Lower lobe of right lung (tissue), 2 donors: ENCODE measurements at places on chromosomes 2 and 18. TPM values are rescaled to one million over a fixed set of nuclear protein-coding genes. Genes with fewer than 3 reads are reported as not detected.

The CD8B gene
- 1.5 TPM for total RNA-seq

The CIAO1 gene
- 62.3 TPM for total RNA-seq

DNA sequence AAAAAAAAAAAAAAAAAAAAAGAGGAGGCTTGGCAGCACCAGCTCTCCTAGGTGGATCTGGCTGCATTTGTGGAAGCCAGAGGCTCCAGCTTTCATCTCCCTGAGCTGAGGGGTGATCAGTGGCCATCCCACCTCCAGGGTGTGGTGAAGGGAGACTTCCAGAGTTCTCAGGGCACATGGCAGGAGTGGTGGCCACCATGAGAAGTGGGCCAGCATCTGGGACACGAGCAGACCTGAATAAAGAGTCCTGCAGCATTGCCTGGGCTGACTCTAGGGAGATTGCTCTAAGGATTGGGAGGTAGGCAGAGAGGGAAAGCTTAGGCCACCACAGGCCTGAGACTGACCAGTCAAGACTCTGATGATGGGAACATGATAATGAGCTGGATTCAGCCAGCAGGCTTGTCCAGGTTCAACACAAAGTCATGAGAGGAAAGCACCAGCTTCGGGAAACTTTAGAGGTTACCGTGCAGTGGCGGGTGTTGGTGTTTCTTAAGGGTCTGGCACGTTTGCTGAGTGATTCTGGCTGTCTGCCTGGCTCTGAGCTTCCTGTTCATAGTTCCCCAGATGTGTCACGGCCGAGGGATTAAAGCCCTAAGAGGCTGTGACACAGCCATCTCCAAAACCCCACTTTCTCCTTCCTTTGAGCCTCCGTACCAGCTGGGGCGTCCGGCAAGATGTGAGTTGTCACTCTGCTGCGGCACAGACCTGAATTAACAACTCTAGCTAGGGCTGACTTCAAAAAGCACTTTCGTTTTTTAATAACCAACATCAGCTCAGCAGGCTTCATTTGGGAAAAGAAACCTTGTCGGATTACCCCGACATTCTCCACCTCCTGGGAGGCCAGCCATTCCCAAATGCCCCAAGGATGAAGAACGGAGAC, 38.3 kb upstream of the IL1R1 start:
- DNase-seq: peak; percentile 72
- no peaks in the 10 kb centered on the region for H3K36me3 ChIP-seq
- H3K27me3 ChIP-seq: no peaks in the 10 kb centered on the region
- H3K4me1 ChIP-seq: peaks cover 47% of the 10 kb centered on the region
- H3K4me3 ChIP-seq: peak overlapping the region; percentile 45

- H3K4me3 ChIP-seq: no peak overlapping the region
- H3K27ac ChIP-seq: no peak overlapping the region
- H3K27me3 ChIP-seq: no peaks in the 10 kb centered on the region
Measured at GRCh38 chr2:37890893-37891495, 34.1 kb upstream of the RMDN2 start.

GRCh38 chr2:143158551-143159485, 29.6 kb downstream of the ARHGAP15 start:
- no peaks in the 10 kb centered on the region for H3K36me3 ChIP-seq
- DNase-seq: no peak
- no peak overlapping the region for H3K27ac ChIP-seq
- H3K4me3 ChIP-seq: no peak overlapping the region

- no peaks in the 10 kb centered on the region for H3K4me1 ChIP-seq
- H3K27ac ChIP-seq: no peak overlapping the region
- no peaks in the 10 kb centered on the region for H3K36me3 ChIP-seq
- H3K27me3 ChIP-seq: no peaks in the 10 kb centered on the region
Measured at GRCh38 chr2:7887441-7887840, 794.4 kb upstream of the ID2 start.

DNA sequence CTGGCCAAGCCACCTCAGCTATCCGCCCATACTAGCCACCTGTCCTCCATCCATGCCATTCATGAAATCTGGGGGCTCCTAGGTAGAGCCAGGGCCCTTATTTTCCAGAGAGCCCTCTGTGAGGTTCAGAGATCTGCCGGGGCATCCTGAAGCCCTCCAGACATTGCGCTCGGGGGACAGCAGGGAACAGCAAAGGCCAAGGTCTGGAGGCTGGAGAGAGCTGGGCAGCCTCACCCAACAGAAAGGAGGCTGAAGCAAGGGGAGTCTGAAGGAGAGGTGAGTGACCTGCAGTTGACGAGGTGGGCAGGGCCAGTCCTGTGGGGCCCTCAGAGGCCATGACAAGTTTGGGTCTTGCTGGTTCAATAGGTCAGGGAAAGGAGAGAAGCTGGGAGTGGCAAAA, 8.6 kb upstream of the DES start:
- DNase-seq: no peak
- H3K36me3 ChIP-seq: no peaks in the 10 kb centered on the region
- no peaks in the 10 kb centered on the region for H3K4me1 ChIP-seq

The REG3A gene
- total RNA-seq: not detected
